Articular chondrocyte of knee joint (primary cell): ENCODE measurements at places on chromosomes 1 and 21. TPM values are rescaled to one million over a fixed set of nuclear protein-coding genes. Genes with fewer than 3 reads are reported as not detected.

ECE1 gene
- 46.0 and 53.3 TPM in 2 replicates for total RNA-seq

CELF3 gene
- total RNA-seq, result not detected in 2 replicates

DIO1 gene
- total RNA-seq, result not detected in 2 replicates

MCL1 gene
- 183 and 398 TPM in 2 replicates for total RNA-seq

SAMD13 gene
- total RNA-seq, result 0.78 and 0.97 TPM in 2 replicates

MACF1 gene
- 253 and 271 TPM in 2 replicates for total RNA-seq
